ENCODE measurements at places on chromosomes 4 and X. TPM values are rescaled to one million over a fixed set of nuclear protein-coding genes. Genes with fewer than 3 reads are reported as not detected.
A peak's percentile ranks its signal among the peaks of the same experiment; 100 is the strongest.

Gene CT45A10
- total RNA-seq: not detected

Gene ANXA3
- total RNA-seq: not detected

- H3K4me3 ChIP-seq: no peak overlapping the region
- H3K36me3 ChIP-seq: no peaks in the 10 kb centered on the region
- H3K4me1 ChIP-seq: no peaks in the 10 kb centered on the region
- H3K27ac ChIP-seq: no peak overlapping the region
- no peak for DNase-seq
These were observed 98.7 kb upstream of the DDIT4L start for GRCh38 chr4:100288811-100289529.

DNA sequence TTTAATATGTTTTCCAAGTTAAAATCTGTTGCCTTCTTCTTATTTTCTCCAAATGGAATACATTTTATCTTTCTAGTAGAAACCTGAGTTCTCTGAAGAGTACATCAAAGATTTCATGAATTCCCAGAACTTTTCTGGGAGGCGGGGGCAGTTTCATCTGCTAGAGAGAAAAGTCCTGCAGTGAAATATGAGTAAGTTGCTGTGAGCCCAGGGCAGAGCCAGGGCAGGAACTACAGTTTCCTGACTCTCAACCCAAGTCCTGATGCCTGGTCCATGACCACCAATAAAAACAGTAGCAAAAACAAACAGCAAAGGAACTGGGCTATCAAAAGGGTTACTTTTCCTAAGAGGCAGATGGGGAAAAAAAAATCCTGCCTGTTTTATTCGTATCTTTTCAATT lies 239.4 kb upstream of the CTSO start:
- DNase-seq: no peak
- H3K27me3 ChIP-seq: no peaks in the 10 kb centered on the region
- H3K4me1 ChIP-seq: no peaks in the 10 kb centered on the region
- no peak overlapping the region for H3K27ac ChIP-seq
- no peak overlapping the region for H3K4me3 ChIP-seq

- H3K27ac ChIP-seq: no peak overlapping the region
- no peak overlapping the region for H3K4me3 ChIP-seq
- H3K27me3 ChIP-seq: no peaks in the 10 kb centered on the region
These were observed 316.8 kb upstream of the EMCN start for GRCh38 chr4:100834616-100835015.

DNA sequence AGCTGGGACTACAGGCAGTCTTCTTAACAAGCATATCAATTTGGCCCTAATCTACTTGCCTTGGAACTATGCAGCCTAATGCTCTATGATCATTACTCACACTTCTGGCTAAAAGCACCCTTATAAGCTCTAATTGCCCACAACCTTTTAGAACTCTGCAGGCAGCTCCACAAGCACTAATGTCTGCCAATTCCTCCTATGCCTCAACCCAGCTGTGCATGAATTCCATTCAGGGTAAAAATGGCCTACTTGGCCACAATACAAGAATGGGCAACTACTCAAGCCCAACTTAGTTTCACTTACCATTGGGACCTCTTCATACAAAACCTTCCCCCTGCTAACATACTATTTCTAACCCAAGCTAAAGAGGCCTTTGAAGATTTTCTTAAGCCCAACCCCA lies 51.7 kb downstream of the ZNF718 start:
- no peak overlapping the region for H3K27ac ChIP-seq
- no peak for DNase-seq
- no peaks in the 10 kb centered on the region for H3K4me1 ChIP-seq
- H3K27me3 ChIP-seq: no peaks in the 10 kb centered on the region
- H3K4me3 ChIP-seq: no peak overlapping the region
- H3K36me3 ChIP-seq: no peaks in the 10 kb centered on the region

GRCh38 chrX:103404231-103405008 lies 28.1 kb downstream of the BEX3 start:
- H3K4me1 ChIP-seq: no peaks in the 10 kb centered on the region
- no peaks in the 10 kb centered on the region for H3K27me3 ChIP-seq
- DNase-seq: peak; percentile 6
- H3K4me3 ChIP-seq: peak overlapping the region; percentile 41
- H3K36me3 ChIP-seq: no peaks in the 10 kb centered on the region

GRCh38 chr4:175996206-175996605 lies 69.4 kb upstream of the WDR17 start:
- H3K27me3 ChIP-seq: no peaks in the 10 kb centered on the region
- no peaks in the 10 kb centered on the region for H3K4me1 ChIP-seq
- no peaks in the 10 kb centered on the region for H3K36me3 ChIP-seq
- no peak overlapping the region for H3K4me3 ChIP-seq
- no peak for DNase-seq

Gene SUPT20HL2
- total RNA-seq: not detected

GRCh38 chr4:175906384-175906783 lies 94.3 kb upstream of the GPM6A start:
- H3K4me3 ChIP-seq: no peak overlapping the region
- H3K27me3 ChIP-seq: no peaks in the 10 kb centered on the region
- DNase-seq: no peak

- DNase-seq: no peak
- H3K36me3 ChIP-seq: no peaks in the 10 kb centered on the region
- no peaks in the 10 kb centered on the region for H3K27me3 ChIP-seq
- no peak overlapping the region for H3K4me3 ChIP-seq
These were observed 296.0 kb upstream of the HS3ST1 start for GRCh38 chr4:11724731-11725130.

Gene MMRN1
- total RNA-seq: not detected

Gene STEEP1
- 30.9 TPM for total RNA-seq

GRCh38 chr4:148542922-148543623 lies 100.9 kb upstream of the NR3C2 start:
- no peaks in the 10 kb centered on the region for H3K36me3 ChIP-seq
- H3K27me3 ChIP-seq: no peaks in the 10 kb centered on the region
- no peak for DNase-seq
- no peaks in the 10 kb centered on the region for H3K4me1 ChIP-seq
- no peak overlapping the region for H3K4me3 ChIP-seq

DNA sequence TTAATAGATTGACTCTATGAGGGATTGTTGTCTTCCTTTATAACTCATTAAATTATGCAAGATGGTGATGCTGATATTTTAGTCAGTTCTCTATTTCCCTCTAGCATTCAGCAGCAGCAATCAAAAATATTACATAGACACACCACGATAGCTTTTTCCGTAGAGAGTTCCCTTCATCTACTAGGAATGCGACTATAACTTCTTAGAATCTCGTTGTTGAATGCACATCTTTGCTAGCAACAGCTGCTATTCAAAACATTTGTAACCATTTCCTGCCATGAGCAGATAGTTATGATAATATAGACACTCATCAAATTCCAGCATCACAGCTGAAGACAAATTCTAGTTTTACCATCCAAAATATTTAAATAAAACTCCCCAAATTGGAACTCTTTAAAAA lies 147.4 kb upstream of the FGF13 start:
- no peaks in the 10 kb centered on the region for H3K27me3 ChIP-seq
- DNase-seq: no peak
- no peaks in the 10 kb centered on the region for H3K4me1 ChIP-seq
- no peaks in the 10 kb centered on the region for H3K36me3 ChIP-seq
- no peak overlapping the region for H3K27ac ChIP-seq

DNA sequence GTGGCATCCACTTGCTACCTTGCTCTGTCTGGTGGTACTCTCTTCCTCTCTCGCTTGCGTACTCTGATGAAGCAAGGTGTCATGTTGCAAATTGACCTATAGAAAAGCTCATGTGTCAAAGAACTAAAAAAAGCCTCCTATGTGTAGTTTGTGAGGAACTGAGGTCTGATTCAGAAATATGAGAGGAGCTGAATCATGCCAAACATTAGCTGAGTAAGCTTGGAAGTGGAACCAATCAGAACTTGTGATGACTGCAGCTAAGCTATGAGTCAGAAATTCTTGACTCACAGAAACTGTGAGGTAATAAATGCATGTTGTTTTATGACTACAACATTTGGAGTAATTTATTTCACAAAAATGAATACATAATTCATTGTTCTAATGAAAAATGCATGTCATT lies 2138.8 kb downstream of the PCDH7 start:
- no peak for DNase-seq
- H3K27me3 ChIP-seq: no peaks in the 10 kb centered on the region
- H3K36me3 ChIP-seq: no peaks in the 10 kb centered on the region
- H3K4me3 ChIP-seq: no peak overlapping the region

GRCh38 chr4:147987252-147987651 lies 255.4 kb downstream of the ARHGAP10 start:
- no peaks in the 10 kb centered on the region for H3K27me3 ChIP-seq
- H3K4me1 ChIP-seq: no peaks in the 10 kb centered on the region
- no peaks in the 10 kb centered on the region for H3K36me3 ChIP-seq

GRCh38 chr4:123936621-123937043 lies 540.0 kb downstream of the SPRY1 start:
- no peak for DNase-seq
- H3K4me3 ChIP-seq: no peak overlapping the region
- no peaks in the 10 kb centered on the region for H3K27me3 ChIP-seq

DNA sequence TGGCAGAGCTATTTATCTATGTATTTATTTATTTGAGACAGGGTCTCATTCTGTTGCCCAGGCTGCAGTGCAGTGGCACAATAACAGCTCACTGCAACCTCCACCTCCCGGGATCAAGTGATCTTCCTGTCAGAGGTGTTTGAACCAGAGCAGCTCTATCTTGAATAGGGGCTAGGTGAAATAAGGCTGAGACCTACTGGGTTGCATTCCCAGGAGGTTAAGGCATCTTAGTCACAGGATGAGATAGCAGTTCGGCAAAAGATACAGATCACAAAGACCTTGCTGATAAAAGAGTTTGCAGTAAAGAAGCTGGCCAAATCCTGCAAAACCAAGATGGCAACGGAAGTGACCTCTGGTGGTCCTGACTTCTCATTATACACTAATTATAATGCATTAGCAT lies 501.9 kb downstream of the AFF2 start:
- H3K4me1 ChIP-seq: no peaks in the 10 kb centered on the region
- no peak overlapping the region for H3K27ac ChIP-seq
- no peak overlapping the region for H3K4me3 ChIP-seq
- H3K27me3 ChIP-seq: no peaks in the 10 kb centered on the region
- DNase-seq: no peak
- no peaks in the 10 kb centered on the region for H3K36me3 ChIP-seq

Measured in CD8-positive, alpha-beta memory T cell (primary cell).